ENCODE measurements at places on chromosomes 6 and 20. TPM values are rescaled to one million over a fixed set of nuclear protein-coding genes. Genes with fewer than 3 reads are reported as not detected.

DNA sequence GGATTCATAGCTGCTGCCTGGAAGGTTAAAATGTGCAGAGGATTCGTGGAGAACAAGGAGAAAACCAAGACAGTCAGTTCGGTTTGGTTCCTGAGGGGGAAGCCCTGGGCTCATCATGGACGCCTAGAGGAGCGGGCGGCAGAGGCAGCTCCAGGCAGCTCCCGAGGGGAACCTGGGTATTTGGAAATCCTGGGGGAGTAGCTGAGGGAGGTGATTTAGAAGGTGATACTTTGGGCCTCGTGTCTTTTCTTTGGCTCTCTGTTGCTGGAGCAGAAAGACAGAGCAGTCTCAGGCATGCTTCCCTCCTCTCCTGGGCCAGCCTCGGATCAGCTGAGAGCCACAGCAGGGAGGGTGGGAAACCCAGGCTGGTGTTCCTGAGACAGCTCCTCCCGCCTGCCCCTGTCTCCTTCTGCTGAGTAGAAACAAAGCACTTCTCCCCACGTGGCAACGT is 139.5 kb downstream of the DLL1 start:
- H3K27ac ChIP-seq = no peak overlapping the region
- H3K27me3 ChIP-seq = no peaks in the 10 kb centered on the region
- peaks cover 32% of the 10 kb centered on the region for H3K4me1 ChIP-seq
- no peaks in the 10 kb centered on the region for H3K36me3 ChIP-seq

Gene IL17A
- not detected for total RNA-seq

Gene CCM2L
- total RNA-seq = 5.4 TPM

DNA sequence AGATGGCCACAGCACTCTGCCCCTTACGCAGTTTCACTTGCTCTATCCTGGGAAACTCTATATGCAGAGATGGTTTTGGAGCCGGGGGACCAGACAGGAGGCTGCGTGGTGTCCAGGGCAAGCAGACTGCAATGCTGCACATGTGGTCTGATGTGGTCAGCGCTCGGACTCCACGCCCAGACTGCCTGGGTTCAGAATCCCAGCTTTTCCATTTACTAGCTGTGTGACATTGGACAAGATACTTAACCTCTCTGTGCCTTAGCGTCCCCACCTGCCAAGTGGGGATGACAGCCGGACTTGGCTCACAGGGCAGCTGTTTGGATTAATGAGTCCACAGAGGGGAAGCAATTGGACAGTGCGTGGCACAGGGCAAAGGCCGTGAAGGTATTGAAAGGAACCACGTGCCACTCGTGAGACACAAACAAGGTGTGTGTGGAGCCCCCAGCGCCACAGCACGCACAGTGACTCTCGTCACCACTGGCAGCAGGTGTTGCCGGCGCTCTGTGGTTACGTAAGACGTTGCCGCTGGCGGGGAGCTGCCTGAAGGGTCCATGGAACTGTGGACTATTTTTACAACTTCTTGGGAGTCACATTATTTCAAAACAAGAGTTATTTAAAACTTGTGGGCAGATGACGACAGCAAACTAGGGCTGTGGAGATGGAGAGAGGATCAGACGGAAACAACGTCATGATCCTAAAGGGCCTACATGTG is 201.4 kb downstream of the PREX1 start:
- peaks cover 22% of the 10 kb centered on the region for H3K36me3 ChIP-seq
- H3K27me3 ChIP-seq = no peaks in the 10 kb centered on the region
- no peaks in the 10 kb centered on the region for H3K4me1 ChIP-seq
- no peak overlapping the region for H3K4me3 ChIP-seq
- no peak for DNase-seq

DNA sequence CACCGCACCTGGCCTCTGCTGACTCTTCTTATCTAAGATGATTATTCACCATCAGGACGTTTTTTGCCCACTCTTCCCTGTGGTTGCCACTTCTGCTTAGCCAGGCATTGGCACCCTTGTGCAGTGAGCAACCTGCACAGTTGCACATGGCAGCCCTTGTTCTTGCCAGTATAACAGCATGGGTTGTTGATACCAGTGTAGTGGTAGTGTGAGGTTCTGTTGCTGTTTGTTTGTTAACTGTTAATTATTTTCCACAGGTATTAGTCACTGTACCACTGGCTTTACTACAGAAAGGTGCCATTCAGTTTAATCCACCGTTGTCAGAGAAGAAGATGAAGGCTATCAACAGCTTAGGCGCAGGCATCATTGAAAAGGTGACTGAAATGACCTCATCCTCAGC is 52.1 kb downstream of the DEK start:
- H3K4me3 ChIP-seq = no peak overlapping the region
- no peaks in the 10 kb centered on the region for H3K4me1 ChIP-seq
- H3K27me3 ChIP-seq = no peaks in the 10 kb centered on the region
- no peak overlapping the region for H3K27ac ChIP-seq
- no peaks in the 10 kb centered on the region for H3K36me3 ChIP-seq
- DNase-seq = no peak

- H3K4me1 ChIP-seq = no peaks in the 10 kb centered on the region
- no peaks in the 10 kb centered on the region for H3K27me3 ChIP-seq
- H3K4me3 ChIP-seq = no peak overlapping the region
Measured at GRCh38 chr6:86859513-86859912, 77.8 kb upstream of the HTR1E start.

DNA sequence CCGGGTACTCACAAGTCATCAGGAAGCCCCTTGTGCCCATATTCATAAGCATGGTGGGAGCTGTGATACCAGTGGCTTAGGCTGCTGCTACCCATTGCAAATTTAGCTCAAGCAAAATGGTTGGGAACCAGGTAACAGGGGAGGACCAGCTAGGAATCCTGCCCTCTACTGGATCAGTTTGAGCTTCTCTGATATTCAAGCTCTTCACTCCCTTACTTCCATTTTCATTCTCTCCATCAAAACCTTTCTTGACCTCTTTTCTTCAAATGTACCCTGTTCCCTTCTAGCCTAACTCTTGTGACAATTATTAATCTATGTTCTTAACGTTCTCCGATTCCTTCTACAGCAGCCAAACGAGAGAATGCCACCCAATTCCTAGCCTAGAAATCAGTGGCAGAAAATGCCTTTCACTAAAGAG is 9.7 kb downstream of the NOL7 start:
- no peaks in the 10 kb centered on the region for H3K4me1 ChIP-seq
- H3K27ac ChIP-seq = no peak overlapping the region
- no peak for DNase-seq
- H3K36me3 ChIP-seq = peaks cover 84% of the 10 kb centered on the region
- H3K27me3 ChIP-seq = no peaks in the 10 kb centered on the region

Gene LBP
- total RNA-seq = 2.2 TPM

Gene PRL
- total RNA-seq = not detected

GRCh38 chr6:137122612-137123011 is 50.8 kb downstream of the IL22RA2 start:
- H3K4me3 ChIP-seq = no peak overlapping the region
- no peaks in the 10 kb centered on the region for H3K36me3 ChIP-seq
- no peak overlapping the region for H3K27ac ChIP-seq
- H3K27me3 ChIP-seq = no peaks in the 10 kb centered on the region

GRCh38 chr6:75546381-75546780 is 52.8 kb upstream of the FILIP1 start:
- no peak overlapping the region for H3K4me3 ChIP-seq
- DNase-seq = no peak
- H3K4me1 ChIP-seq = no peaks in the 10 kb centered on the region
- H3K27ac ChIP-seq = no peak overlapping the region
